Stimulated activated CD8-positive, alpha-beta memory T cell treated with anti-CD3 and anti-CD28 coated beads, Interleukin-4, amount 100 ng/mL, for 1 hour (primary cell): ENCODE measurements at places on chromosomes 2 and 18.

- no peak for DNase-seq
These were observed 93.5 kb upstream of the NDUFV2 start for GRCh38 chr18:9008709-9009635.

- no peak for DNase-seq
These were observed 13.2 kb downstream of the MROH2A start for GRCh38 chr2:233791151-233791882.

- DNase-seq = no peak
These were observed 322.6 kb downstream of the PRKCE start for GRCh38 chr2:45974056-45974455.

- no peak for DNase-seq
These were observed 297.1 kb upstream of the CCDC68 start for GRCh38 chr18:55256226-55256928.

DNA sequence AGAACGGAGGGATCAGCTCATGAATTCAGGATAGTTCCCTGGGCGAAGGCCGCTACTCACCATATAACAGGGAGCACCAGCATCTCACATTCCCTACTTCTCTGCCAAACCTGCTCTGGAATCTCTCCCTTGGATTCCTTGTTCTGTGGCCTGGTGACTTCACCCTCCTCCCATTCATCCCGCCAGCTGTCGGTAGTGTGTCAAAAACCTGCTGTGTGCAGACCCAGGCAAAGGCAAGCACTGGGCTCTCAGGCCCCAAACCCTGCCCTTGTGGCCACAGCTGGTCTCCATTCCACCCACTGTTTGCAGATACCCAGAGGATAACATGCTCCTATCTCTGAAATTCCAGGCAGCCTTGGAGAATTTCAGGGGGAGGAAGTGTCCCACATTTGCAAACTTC is 151.6 kb downstream of the CAPN13 start:
- DNase-seq = no peak

DNA sequence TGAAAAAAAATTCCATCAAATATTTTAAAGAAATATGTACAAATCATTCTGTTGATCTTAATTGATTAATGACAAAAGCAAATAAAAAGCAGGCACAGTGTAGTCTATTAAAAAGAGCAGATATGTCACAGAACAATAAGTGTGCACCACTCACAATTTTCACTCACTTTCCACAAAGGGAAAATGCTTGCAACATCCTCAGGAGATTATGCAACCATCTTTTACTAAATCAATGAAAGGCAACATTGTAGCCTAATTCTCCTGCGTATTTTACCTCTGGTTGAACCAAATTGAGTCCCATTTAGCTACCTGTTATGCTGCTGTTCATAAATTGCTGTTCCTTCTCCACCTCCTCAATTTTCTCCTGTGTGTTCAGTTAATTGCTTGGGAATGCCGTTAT is 1346.8 kb upstream of the PIK3C3 start:
- DNase-seq = no peak

DNA sequence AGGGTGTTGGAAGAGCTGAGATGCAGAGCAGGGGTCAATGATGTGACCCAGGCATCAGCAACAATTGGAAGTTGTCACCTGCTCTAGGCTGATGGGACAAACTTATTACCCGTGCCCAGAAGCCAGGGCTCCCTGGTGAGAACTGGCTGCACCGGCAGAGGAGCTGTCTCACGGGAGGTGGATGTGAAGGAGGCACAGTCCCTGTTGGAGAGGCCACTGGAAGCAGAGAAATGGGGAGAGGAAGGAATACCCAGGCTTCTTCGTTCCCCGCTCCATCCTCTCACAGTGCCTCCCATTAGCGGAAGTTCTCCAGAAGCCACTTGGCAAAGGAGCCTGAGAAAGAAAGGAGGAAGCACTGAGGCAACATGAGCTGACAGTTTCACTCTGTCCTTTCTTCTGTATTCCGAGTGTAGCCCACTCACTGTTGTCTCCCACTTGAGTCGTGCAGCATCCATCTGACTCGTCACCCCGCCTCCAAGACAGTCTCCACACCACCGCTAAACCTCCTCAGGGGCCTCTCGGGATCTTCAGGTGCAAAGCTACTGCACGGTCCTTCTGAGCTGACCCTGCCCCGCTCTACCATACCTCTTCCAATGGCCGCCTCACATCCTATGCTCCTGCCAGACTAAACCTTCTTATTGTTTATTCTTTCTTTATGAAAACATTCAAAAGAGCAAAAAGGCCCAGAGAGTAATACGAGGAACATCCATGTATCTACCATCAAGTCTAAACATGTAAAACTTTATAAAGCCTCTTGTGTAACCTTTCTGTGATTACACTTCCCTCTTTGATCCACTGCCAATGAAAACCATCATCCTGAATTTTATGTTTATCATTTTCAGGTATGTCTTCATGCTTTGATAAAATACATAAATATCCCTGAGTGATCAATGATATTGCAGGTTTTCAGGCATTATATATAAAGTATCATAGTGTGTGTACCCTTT is 19.1 kb upstream of the AFTPH start:
- DNase-seq = no peak

GRCh38 chr2:232798187-232798586 is 21.8 kb upstream of the KCNJ13 start:
- DNase-seq = no peak

DNA sequence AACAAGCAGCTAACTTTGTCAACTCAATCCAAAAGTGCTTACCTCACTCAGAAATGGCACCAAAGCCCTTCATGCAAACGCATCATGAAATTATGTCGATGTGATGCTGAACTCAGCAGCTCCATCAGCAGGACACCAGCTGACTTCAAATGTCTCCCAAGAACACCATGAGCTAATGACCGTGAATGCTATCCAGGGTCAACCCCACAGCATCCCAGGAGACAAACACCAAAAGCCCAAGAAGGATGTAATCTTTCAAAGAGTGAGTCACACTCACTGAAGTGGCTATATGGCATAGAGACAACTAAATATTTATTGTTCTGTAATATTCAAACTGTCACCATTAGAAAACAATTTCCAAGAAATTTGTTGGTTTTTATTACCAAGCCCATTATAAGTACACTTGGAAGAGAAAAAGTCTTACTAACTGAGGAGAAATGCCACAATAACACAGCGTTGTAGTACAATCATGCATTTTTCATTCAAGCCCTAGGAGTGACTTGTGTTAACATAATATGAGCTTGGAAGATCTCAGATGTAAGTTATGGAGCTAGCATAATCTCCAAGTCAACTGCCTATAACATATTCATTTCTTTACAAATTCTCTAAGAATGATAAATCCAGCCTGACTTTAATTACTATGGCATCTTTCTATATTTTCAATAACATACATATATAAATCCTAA is 165.0 kb upstream of the CCDC68 start:
- no peak for DNase-seq

GRCh38 chr2:66439812-66440542 is 5.1 kb downstream of the MEIS1 start:
- DNase-seq = no peak

DNA sequence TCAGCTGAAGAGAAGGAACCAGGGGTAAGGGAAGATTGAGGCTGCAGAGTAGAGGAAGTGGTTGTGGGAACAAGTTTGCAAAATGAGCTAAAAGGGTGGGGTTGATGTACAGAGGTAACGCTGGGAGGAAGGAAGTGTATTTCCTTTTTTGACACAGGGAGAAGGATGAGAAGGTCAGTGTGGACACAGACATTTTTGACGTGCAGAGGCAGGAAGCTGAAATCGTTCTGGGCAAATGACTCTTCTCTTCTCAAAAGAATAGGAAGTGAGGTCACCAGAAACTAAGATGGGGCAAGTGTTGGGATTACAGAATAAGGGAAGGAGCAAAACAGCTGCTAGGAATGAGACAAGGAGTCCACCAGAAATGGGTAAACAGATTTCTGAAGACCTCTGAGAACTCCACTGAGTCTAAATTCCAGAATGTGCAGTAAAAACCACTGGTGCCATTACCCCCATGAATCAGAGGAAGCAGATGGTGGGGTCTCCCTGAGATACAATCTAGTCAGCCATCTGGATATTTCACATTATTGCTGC is 20.0 kb upstream of the RNF149 start:
- DNase-seq = no peak

GRCh38 chr2:189300916-189301315 is 121.4 kb upstream of the COL5A2 start:
- DNase-seq = no peak

- DNase-seq = no peak
These were observed 136.0 kb upstream of the GCFC2 start for GRCh38 chr2:75846683-75847190.
